Iris pigment epithelial cell (primary cell): ENCODE measurements at places on chromosomes 7 and 10.

DNA sequence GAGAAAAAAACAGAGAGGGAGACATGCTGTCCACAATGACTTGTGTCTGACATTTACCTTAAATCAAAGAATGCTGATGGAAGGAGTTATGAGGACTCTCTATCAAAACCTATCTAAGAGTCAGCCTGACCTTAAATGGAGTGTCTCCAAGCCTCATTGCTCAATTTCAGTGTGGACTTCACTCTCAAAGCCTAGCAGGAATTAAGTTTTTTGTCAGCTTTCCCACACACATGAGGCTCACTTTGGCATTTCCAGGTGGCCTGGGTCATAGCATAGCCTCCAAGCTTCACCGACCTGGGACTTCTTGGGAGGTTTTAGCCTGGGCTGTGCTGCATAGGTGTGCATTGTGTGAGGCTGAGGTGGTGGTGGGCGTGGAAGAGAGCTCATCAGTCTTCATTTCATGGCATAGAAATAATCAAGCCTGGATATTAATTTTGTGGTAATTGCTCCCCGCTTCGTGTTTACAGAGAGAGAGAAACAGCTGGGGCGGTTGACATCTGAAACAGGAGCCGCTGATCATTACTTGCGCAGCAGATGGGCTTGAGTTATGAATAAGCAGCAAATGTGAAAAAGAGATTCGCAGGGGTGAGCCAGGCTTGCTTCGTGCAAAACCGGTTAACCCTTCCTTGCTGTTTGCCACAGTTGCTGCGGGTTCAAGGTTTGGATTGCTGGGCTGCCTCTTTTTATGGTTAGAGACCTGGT lies 647.8 kb downstream of the INHBA start:
- DNase-seq, result no peak

GRCh38 chr7:27553273-27553672 lies 109.4 kb downstream of the HIBADH start:
- no peak for DNase-seq

GRCh38 chr7:28433699-28434219 lies 21.4 kb downstream of the CREB5 start:
- peak; percentile 60 for DNase-seq

- DNase-seq, result no peak
Observed at GRCh38 chr10:44911081-44911540, at the start of gene TMEM72. Gene TMEM72, plus strand, starts transcription at chr10:44911337. Its CDS starts 176 bp downstream, at chr10:44911513.

DNA sequence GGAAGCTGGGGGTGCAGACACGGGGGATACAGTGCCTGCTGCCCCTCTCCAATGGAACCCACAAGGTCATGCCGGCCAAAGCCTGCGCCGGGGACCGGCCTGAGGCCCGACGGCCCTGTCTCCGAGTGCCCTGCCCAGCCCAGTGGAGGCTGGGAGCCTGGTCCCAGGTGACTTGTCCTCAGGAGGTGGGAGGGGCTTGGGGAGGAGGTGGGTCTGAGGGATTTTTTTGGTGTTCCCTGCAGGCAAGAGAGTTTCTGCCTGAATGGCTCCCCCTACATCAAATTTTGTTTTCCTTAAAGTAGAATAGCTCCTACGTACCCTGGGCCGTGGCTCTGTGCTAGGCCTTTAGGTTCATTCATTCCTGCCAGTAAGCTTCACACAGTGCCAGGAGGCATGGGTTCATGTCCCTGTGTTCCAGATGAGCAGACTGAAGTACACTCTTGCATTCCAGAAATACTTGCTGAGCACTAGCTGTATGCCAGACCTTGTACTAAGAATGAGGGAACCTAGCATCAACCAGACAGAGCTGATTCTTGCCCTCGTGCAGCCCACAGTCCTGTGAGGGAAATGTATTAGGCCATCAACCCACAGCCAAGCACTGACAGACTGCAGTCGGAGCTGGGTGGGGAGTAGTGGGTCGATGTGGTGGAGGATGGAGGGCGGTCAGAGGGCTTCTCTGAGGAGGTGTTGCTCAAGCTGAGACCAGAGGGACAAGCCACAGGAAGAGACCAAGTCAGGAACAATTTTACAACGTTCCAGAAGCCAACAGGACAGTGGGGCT lies 31.1 kb downstream of the TBATA start:
- DNase-seq, result peak; percentile 61

DNA sequence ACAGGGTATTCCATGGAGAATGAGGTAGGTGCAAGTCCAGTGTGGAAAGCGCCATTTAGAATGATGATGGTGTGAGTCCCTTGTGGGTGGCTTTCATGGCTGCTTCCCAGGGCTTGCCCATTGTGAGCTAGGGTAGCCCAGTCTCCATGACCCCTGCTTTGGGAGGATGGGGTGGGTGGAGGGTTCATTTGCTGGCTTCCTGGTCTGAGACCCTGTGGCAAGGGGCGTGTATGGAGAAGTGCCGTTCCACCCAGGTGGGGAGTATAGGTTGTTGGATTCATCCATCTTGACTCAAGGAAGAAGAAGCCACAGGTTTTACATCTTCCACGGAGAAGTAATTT lies 27.7 kb downstream of the CCM2 start:
- no peak for DNase-seq

- DNase-seq, result peak; percentile 7
Observed at GRCh38 chr7:98619450-98620321, 2.6 kb downstream of the NPTX2 start.

DNA sequence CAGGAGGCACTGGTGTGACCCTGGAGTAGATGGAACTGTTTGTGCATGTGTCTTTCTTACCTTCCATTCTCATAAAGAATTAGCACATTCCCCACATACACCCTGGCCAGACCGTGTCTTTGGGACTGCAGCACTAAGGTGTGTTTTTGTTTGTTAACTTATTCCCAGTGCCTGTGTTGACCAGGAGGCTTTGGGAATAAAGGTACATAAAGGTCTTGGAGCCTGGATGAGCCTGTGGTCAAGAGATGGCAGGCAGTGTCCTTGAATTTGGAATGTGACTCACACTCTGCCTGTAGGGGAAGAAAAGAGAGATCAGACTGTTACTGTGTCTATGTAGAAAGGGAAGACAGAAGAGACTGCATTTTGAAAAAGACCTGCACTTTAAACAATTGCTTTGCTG lies 137.6 kb downstream of the LYZL1 start:
- DNase-seq, result peak; percentile 38

DNA sequence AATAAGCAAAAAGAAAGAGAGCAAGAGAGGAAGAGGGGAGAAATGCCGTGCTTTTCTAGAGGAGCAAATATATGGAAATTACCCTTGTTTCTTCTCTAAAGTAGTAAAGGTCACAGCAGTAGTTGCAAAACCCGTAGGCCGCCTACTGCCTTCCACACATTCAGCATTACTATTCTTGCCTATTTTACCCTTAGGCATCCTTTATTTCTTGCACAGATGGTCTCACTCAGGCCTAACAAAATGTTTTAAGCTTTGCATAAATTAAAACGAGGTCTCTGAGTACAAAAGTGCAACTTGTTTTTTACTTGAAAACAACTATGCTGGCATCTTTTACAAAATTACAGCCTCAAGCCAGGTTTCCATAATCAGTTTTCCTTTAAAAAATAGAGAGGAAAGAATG lies 644.6 kb downstream of the AUTS2 start:
- no peak for DNase-seq

- DNase-seq, result no peak
Observed at GRCh38 chr10:18906636-18907035, 142.0 kb upstream of the MALRD1 start.

GRCh38 chr7:104341546-104341945 lies 13.1 kb downstream of the LHFPL3 start:
- DNase-seq, result no peak

DNA sequence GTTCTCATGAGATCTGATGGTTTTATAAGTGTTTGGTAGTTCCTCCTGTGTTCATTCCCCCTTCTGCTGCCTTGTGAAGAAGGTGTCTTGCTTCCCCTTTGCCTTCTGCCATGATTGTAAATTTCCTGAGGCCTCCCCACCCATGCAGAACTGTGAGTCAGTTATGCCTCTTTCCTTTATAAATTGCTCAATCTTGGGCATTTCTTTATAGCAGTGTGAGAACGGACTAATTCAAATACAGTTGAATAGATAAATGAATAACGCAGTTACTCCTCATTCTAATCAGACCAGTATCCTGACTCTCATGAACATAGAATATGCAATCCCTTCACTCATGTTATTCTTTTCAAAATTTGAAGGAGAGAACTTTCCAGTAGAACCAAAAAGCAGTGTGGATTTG lies 375.0 kb upstream of the FZD8 start:
- no peak for DNase-seq

DNA sequence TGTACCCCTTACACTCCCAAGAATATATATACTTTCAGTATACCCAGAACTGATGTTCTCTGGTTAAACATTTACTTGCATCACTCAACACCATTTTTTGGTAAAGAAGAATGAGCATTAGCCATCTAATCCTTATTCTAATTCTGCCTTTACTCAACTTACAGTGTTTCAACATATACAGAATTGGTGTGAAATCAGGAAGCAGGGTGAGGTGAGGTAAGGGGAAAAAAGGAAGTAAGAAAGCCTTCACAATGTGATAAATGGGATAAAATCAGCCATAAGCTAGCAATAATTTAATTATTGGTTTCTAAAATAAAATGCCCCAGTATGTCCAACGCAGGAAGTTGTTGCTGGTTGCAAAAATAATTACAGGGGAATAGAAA lies 605.4 kb downstream of the KCNMA1 start:
- DNase-seq, result no peak

DNA sequence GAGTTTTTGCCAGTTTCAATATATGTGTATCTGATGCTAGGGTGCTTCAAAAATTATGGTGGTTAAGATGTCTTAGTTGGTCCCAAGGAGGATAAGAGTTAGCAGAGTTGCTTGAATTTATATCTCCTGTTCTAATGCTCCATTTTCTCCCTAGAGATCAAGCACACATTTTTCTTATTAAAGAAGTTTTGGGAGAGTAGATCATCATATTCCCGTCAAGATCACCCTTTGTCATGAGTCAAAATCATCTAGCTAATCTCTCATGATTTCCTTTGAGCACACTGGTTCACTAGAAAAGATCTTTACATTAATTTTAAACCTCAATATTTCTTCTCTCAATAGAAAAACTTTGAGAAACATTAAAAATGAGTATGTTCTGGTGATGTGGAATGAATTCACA lies 429.9 kb upstream of the SEMA3A start:
- DNase-seq, result no peak

DNA sequence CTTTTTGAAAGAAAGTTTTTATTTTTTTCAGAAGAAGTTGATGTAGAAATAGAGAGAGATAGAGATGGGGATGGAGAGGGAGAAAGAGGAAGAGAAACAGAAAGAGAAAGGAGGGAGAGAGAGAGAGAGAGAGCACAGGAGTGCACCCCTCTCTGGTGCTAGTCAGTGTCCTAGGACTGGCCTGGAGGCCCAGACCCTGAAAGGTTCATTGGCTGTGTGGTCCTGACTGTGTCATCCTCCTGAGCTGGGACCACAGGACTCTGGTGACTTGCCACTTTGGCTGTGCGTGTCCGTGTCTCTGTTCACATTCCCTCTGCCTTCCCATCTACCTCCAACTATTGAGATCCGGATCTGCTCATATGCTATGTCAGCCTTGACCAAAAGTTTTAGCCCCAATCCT lies 62.1 kb upstream of the SHH start:
- DNase-seq, result no peak

DNA sequence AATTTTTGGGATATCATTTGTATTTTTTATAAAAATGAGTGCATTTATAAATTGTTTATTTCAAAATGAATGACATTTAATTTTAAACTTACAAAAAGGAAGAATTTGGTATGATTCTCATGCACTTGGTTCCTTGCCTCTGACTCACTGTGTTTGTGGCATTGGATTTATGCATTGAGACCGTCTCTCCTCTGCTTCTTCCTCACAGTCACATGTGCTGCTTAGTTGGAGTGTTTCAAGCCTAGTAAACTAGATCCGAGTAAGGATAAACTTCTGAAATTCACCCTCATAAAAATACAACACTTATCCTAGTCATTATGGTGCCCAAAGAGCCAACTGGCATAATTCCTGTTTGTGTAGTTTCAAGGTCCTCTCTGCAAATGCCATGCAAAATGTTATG lies 19.1 kb upstream of the FZD8 start:
- no peak for DNase-seq

DNA sequence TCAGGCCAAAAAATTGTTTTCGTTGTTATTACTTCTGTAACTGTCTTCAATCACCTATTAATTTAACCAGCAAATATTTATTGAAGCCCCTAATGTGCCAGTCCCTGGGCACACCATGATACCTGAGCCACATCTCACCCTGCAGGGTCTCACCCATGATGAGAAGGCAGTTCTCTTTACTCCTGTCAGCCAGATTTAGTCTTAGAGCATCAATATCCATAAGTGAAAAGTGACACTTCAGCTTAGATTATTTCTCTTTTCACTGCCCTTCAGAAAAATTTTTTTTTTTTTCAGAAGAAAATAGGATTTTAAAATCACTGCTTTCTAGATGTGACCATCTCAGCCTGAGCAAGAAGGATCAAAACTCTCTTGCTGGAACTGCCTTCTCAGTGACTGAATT lies 258.6 kb upstream of the NFE2L3 start:
- no peak for DNase-seq

DNA sequence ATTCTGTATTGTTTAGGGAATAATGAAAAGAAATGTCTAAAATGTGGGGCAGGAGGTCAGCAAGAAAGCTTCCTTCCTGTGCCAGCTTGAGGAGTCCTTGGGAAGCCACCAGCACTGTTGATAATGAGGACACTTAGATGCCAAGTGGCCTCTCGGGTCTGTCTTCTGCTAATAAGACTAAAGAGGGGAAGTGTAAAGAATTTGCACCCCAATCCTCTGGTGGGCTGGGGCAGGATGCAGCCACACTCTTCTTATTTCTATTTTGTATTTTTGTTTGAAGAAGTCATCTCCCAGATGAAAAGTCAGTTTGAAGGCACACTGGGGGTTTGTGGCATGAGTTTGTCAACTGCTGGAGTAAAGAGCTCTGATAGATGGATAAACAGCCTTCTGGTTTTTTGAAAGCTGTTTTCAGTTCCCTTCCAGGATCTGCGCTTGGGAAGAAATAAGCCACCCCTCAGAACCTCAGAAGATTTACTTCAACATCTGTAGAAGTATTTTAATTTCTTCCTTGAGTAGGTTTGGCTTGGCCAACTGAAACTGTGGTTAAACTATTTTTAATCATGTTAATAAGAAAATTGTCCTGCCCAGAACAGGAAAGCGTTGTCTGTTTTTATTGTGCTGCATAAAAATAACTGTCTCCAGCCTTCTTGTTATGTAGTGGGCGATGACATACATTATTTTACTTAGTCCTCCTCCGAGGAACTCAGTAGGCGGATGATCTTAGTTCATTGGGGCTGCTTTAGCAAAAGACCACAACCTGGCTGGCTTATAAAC lies 128.8 kb upstream of the GPR26 start:
- DNase-seq, result no peak

GRCh38 chr7:107037717-107038603 lies 6.5 kb upstream of the PRKAR2B start:
- DNase-seq, result no peak

DNA sequence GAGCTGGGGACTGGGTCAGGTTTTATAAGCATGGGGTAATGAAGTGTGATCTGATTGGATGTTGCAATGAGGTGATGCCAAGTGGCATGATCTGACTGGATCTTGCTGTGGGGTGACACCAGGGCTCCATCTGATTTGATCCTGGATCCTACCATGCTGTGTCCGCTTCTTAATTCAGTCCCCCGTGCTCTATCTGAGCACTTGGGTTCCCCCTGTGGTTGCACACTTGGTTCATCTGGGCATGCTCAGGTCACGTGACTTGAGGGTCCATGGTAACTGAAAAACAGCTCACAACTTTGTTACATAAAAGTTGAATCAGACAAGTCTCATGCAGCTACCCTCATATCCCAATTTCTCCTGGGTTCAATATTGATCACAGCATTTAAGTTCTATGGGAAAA lies 448.6 kb upstream of the NRP1 start:
- no peak for DNase-seq

GRCh38 chr7:152909683-152910544 lies 150.4 kb downstream of the ACTR3B start:
- DNase-seq, result no peak

GRCh38 chr7:50389961-50390360 lies 60.2 kb downstream of the FIGNL1 start:
- DNase-seq, result no peak
